HuH-7.5 (cell line): ENCODE measurements at places on chromosomes 4 and X.

- no peak for DNase-seq
These were observed 3.9 kb downstream of the RNF128 start for GRCh38 chrX:106730401-106730800.

DNA sequence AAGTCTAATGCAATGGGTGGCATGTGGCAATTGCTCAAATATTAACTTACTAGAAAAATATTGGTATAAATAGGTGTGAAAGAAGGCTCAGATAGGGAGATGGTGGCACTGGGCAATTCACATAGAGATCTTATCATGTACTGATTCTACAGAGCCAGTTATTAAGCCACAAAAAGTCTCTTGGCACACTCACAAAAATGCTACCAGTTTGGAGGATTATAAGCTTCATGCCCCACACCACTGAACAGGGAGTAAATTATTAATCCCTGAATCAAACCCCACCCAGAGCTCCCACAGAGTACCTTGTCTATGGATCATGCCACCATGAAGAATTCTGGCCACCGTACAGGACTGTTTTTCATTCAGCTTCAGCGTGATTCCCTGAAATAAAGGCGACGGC, 13.8 kb downstream of the MPP1 start:
- DNase-seq: no peak

GRCh38 chr4:71775449-71775848, 8.4 kb downstream of the GC start:
- no peak for DNase-seq

DNA sequence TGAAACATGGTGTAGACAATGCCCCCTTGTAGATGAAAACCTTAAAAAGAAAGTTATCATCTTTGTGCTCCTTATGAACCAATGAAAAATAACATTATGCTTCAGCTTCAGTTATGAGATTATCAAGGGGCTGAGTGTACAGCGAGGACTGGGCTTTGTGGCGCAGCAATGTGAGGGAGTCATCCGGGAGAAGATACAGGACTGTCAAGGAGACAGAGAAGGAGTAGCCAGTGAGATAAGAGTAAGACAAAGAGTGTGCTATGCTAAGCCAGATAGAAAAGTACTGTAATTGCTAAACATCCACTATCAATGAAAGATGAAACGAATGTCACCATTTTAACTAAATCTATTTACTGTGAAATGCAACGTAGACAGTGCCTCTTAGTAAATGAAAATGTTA, 3.6 kb upstream of the KLHL15 start:
- no peak for DNase-seq

GRCh38 chr4:172344308-172344938, 531.2 kb downstream of the GALNTL6 start:
- no peak for DNase-seq

DNA sequence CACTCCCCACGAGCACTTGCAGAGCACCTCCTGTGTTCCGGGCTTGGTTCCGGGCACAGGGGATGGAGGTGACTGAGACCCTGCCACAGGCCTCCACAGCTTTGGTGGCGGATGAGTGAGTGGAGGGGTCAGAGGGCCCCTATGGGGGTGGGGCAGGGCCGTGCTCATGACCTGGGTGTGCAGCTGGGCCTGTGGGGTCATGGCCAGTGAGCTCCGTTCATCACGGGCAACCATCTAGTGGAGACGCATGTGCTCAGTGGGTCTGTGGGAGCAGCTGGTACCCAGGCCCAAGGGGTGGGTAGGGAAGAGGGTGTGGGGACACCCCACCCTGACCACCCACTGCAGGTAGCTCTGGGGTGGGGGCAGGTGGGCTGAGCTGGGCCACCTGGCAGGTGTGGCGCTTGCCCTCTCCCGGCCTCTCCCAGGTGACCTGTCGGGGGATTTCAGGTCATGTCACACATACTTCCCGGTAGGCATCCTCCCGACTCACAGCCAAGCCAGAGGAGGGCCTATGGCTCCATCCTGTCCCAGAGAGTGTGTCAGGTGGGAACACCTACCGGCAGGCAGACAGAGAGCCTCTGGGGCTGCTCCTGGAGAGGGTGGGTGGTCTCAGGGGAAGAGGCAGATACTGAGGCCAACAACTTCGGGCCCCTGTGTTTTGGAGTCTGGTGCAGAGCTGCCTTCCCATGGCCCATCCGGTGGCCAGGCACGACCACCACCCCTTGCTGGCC, 3.6 kb downstream of the PSAPL1 start:
- DNase-seq: no peak

DNA sequence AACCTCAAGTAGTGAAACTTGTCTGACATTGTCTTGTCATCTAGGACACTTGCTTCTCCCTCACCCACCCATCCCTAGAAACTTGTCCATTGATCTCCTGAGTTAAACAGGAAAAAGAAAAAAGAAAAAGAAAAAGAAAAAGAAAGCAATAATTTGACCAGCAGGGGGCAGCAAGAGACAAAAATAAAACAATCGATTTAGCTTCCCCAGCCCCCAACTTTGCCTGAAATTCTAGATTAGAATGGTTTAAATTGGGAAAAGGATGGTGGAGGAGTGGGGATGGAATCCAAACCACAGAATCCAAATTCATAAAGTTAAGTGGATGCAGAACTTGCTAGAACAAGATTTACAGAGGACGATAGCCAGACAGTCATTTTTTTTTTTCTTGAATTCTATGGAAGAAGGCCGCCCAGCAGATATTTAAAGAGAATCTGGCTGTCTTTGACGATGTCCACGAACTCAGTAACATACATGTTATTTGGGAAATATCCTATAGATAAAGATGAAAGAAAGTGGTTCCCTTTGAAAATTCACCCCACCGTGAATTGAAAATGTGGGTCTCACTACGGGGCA, 282.9 kb downstream of the USP46 start:
- DNase-seq: peak; percentile 25
